AG08396 (cell line): ENCODE measurements at places on chromosomes 16 and 17.

DNA sequence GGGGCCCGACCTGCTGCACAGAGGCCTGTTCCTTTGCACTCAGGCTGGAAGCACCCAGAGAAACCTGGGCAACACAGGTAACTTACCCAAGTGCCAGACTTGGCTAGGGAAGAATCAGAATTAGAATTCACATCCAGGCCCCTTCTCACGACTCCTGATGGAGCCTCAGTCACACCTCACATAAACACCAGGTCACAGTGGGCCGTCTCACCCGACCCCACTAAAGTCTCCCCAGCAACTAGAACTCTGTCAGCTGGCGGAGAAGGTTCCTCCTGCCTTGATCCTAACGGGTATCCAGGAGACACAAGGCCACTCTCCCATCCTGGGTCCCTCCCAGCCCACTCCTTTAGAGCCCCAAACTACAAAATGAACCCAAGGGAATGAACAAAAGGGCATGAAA, 6.4 kb downstream of the TK2 start:
- no peak for DNase-seq

- no peak for DNase-seq
Observed at GRCh38 chr16:50457423-50457822, 88.6 kb upstream of the BRD7 start.

DNA sequence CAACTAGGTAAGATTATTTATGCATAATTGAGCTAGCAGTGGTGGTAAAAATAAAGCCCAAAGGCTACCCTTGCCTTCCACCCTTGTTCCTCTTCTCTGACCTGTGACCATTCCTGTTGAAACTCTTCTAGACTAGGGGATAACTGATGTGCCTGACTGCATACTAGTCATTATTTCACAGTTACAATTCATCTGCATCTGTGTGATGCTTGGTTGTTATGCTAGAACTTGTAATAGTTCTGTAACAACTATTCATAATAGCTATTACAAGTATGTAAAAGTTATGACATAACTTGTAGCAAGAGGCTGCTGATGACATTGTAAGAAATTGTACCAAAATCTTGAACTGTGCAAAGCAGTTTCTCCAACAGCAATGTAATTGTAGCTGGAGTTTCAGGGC, 2.4 kb upstream of the VAC14 start:
- no peak for DNase-seq

- no peak for DNase-seq
Observed at GRCh38 chr17:64920419-64921172, 1.3 kb upstream of the LRRC37A3 start.

DNA sequence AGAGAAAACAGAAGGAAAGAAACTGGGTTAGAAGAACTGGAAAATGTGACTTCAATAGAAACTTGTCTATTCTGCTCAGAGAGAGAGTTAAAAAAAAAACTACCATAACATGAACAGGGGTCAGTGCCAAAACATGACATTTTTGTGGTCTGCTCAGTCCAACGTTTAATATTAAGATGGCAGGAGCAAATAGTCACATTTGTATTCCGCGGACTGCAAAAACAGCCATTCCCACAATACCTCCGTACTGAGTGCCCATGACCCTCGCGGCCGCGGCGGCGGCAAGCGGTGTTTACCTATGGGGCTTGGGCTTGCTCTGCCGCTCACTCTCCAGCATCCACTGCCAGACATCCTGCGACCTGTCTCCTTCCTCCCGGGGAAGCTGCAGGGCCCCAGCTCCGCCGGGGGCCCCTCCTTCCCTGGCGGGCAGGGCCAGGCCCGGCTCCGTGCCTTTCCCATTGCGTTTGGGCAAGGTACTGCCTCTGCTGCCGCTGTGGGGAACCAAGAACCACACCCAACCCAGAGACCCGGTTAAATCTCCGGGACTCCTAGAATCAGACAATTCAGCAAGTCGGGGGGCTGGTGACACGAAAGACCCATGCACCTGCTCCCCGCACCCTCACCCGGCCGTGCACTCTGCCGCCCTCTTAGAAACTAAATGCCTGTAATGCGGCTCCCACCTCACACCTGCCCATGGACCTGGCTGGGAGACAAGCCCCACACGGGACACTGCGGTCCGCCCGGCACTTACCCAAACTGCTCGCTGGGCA, 24.7 kb downstream of the AXIN2 start:
- peak; percentile 64 for DNase-seq

- DNase-seq, result no peak
Observed at GRCh38 chr16:19393226-19394111, 24.2 kb upstream of the TMC5 start.

DNA sequence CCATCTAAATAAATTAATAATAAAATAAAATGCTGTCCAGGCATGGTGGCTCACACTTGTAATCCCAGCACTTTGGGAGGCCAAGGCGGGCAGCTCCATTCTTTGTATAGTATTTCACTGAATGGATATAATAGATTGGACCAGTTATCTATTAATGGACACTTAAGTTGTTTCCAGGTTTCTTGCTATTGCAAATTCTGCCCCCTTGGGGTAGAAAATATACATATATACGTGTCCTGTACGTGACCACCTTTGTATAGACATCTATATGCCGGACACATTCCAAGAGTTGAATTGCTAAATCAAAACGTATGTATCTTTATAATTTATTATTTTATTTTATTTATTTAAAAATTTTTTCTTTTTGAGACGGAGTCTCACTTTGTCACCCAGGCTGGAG, 3.9 kb upstream of the EXOC7 start:
- DNase-seq, result no peak

GRCh38 chr17:81685108-81685507, 1.3 kb downstream of the HGS start:
- DNase-seq, result peak; percentile 83

- no peak for DNase-seq
Observed at GRCh38 chr17:81456798-81457197, 55.8 kb downstream of the ACTG1 start.

DNA sequence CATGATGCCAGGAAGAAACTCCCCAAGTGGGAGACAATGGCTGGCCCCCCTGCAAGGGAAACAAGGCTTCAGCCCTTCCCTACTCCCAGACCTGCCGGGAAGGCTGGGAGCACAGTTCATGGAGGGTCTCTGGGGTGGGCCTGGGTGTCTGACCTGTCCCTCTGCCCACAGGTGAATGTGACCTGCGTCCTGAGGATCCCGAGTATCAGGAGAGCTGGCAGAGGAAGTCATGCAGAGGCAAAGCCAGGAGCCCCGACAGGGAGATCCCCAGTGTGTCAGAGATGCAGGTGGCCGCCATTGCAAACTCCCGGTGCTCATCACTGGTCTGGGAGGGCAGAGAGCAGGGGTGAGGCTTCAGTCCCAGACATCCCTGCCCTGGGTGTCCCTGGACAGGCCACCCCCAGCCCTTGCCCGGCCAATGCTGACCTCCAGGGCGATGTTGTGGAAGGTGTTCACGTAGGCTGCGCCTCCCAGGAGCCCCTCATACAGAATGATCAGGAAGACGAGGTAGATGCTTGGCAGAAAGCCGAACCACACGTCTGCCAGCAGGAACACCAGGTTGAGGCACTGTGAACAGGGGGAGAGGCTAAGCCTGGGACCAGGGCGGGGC, 5.3 kb upstream of the NPIPB7 start:
- no peak for DNase-seq

DNA sequence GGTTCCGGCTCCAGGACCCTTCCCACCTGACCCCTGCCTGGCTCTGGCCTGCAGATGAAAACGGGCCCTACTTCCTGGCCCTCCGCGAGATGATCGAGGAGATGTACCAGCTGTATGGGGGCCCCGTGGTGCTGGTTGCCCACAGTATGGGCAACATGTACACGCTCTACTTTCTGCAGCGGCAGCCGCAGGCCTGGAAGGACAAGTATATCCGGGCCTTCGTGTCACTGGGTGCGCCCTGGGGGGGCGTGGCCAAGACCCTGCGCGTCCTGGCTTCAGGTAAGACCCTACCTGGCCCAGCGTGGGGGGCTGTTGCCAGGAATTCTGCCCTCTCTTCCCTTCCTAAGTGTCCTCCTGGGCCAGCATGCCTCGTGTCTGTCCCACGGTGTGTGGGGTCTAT, 8.6 kb upstream of the SLC7A6 start:
- DNase-seq, result no peak

DNA sequence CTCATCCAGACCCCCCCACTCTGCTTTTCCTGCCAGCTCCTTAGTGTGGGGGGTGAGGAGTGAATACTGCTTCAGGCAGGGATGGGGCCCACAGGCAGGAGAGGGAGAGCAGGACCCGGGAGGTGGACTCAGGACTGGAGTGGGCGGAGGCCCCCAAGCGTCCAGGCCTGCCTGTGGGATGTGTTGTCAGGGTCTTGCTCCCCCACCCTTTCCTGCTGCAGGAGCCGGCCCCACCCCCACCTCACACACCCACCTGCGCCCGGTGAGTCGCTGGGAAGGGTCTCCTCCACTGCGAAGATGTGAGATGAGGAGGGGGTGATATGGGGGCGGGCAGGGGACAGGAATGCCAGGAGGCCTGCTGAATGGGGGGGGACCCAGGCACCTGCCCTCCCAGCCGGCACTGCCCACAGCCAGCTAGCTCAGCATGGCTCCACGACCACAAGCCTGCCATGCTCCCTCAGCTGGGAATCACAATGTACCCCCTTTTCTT, 1.1 kb downstream of the FAM171A2 start:
- DNase-seq, result no peak

- DNase-seq, result no peak
Observed at GRCh38 chr16:87951552-87952538, 611 bp downstream of the BANP start.

DNA sequence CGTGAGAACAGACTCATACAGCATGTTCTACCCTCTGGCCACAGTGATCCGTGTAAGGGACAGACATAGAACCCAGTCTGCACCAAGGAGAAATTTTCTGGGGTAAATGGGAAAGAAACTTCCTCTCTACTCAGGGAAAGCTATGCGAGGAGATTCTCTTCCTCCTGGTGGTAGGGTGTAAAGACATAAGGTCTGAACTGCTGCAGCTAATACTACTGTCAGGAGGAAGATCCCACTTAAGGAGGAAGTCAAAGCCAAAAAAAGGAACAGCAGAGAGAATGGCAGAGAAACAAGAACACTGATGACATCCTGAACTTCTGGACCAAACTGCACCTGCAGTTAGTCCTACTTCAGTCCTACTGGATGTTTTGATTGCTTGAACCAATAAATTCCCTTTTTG, 7.1 kb upstream of the TM4SF5 start:
- no peak for DNase-seq

DNA sequence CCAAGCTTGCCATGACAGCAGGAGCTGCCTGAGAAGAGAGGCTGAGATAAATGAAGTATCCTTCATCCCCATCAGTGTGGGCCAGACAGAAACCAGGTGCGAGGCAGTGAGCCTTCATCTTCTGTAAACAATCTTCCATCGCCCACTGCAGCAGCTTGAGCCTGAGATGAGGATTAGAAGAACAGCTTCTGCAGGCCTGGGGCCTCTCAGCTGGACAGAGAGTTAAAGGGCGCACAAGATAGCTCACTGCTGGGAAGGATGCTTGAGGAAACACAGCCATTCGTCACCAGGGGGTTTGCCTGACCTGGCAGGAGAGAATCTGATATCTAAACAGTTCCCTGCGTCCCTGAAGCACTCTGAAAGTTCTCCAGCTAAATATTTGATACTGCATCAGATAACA, 27.1 kb downstream of the HOXB1 start:
- no peak for DNase-seq

DNA sequence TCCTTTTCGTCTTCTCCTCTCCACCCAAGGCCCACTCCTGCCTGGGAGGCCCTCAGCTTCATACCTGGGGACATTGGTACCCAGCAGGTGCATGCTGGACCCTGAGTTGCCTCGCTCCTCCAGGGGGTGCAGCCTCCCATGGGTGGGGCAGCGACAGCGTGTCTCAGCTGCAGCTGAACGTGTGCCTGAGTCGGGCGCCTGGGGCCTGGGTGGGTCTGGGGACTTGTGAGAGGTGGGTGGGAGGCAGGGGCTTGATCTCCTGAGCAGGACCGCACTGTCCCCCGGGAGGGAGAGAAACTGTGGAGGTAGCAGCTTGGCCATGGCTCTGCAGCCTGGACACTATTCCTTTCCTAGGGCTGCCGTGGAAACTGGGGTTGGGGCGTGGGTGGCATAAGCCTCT, 24.8 kb upstream of the ENGASE start:
- DNase-seq, result no peak

DNA sequence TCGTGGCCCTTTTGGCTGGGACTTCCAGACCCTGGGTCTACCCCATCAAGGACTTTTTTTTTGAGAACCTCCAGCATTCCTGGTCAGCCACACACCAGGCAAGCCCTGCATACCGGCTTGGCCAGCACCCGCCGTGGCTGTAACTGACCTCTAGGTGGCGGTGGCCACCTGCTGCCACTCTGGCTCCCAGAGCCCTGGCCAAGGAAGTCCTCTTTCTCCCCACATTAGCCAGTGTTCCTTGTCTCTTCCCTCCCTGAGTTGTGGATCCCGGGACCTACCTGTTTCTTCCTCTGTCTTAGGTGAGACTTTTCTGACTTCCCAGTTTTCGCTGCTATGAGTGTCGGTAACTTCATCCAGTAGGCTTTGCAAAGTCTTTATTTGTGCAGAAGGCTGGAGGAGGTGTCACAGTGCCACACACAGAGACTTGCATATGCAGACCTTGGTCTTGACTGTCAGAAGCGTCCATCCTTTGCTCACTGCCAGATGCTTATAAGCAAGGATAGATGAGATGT, 348.3 kb downstream of the CPPED1 start:
- DNase-seq, result peak; percentile 73

GRCh38 chr17:81484195-81484979, 28.2 kb downstream of the ACTG1 start:
- peak; percentile 92 for DNase-seq

DNA sequence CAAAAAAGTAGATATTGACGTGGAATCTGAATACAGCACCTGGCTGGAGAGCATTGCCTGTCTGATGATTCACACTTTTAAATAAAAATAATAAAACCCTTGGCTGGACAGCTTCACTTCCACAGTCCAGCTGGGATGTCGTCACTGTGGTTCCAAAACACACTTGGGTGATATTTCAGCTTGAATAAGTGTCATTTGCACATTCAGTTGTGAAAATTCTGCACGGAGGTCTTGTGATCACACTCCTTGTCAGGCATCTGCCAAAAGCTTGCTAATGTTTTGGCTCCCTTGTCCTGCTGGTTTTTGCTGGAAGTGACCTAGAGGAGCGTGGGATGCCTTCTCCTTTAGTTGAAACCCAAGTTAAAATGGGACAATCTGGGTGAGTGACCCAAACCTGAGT, 60.7 kb downstream of the PCTP start:
- no peak for DNase-seq

- no peak for DNase-seq
Observed at GRCh38 chr17:33580215-33580614, 287.1 kb upstream of the ASIC2 start.

GRCh38 chr16:1580256-1580655, 31.6 kb downstream of the IFT140 start:
- DNase-seq, result no peak
